Stimulated activated CD8-positive, alpha-beta memory T cell treated with anti-CD3 and anti-CD28 coated beads, Interleukin-4, amount 100 ng/mL, for 1 hour (primary cell): ENCODE measurements at places on chromosomes 11 and 22.

DNA sequence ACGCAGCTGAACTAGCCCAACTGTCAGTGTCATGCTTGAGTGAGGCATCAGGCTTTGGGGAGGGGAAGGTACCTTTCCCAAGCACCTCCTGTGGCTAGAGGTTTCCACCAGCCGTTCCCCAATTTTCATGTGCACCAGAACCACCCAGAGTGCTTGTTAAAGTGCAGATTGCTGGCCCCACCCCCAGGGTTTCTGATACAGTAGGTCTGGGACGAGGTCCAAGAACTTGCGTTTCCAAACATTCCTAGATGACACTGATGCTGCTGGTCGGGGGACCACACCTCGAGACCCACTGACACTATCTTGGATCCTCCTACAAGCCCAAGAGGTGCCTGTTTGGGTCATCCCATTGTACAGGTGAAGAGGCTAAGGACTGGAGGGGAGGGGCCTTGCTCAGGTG lies 59.8 kb downstream of the PDE2A start:
- no peak for DNase-seq

- DNase-seq: no peak
Observed at GRCh38 chr11:132099692-132100091, 729.3 kb downstream of the NTM start.

GRCh38 chr11:76318744-76319384 lies 62.1 kb downstream of the THAP12 start:
- peak; percentile 81 for DNase-seq

DNA sequence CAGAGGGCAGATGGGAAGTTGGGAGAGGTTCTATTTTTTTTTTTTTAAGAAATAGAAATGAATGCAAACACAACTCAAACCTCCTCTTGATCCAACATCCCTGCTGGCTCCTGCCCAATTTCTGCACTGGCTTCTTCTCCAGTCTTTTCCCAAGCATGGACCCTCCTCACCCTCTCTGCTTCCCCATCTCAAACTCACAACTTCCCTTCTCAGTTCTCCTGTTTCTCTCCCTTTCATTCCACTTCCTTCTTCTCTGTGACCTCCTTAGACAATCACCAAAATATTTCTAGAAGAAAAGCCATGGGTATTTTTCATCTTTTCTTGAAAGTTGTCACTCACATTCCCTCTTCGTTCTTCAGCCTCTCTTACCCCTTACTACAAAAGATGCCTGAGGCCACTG lies 85.2 kb upstream of the VPREB1 start:
- no peak for DNase-seq

- no peak for DNase-seq
Observed at GRCh38 chr22:42848941-42849550, 8.0 kb downstream of the ARFGAP3 start.

DNA sequence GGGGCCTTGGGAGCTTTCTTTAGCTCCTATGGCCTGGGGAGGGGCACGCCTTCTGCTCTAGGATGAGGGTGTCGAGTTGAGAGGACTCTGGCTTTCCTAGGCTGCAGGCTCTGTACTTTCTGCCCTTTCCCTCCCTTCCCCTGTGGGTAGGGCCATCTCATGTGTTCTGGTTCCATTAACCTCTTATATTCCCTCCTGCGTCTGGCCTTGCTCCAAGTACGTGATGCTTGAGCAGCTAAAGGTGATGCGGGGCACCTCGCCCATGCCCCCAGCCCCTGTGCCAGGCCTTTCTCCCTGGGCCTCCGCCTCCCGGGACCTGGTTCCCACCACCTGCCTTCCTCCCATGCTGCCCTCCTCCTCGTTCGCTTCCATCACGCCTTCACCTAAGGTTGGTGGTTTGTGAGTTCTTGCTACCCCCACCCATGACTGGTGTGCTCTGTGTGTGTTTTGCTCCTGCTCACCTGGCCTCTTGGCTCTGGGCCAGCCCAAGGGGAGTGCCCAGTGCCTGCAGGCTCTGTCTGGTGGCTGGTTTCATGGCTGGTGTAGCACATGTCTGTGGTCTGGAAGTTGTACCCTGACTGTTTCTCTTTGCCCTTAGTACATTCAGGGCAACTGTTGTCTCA lies 34.1 kb downstream of the PHLDB1 start:
- no peak for DNase-seq

DNA sequence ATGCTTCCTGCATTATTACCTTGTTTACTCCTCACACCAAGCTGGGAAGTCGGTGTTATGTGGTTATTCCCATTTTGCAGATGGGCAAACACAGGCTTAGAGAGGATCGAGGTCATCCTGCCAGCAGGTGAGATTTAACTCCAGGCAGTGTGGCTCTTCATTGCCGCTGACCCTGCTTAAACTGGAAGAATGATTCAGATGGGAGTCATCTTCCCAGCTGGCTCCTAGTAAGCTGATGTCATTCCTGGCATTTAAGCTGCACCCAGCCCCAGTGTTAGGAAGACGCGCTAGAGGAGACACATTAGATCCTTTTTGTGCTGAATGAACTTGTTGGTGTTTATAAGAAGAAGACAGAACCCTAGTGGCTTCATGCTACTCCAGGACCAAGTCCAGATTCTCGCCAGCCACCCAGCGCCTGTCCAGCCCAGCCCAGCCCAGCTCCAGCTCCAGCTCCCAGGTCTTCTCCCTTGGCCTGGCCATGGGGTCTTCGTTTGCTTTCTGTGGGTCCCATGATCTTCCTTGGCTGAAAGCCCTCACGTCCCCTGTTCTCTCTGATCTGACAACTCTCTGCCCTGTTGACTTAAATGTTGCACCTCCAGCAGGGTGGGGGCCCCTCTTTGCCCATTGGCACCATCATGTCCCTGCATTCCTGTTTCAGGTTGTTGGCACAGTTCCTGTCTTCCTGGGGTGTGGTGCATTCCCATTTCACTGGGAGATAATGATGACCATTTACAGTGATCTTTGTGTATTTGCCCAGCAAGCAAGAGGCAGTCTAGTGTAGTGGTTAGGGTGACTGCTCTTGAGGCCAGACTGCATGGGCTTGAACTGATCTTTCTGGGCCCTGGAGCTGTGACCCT lies 13.6 kb downstream of the PARVB start:
- DNase-seq: no peak

GRCh38 chr11:36044636-36045035 lies 100.8 kb downstream of the LDLRAD3 start:
- DNase-seq: no peak

- no peak for DNase-seq
Observed at GRCh38 chr22:32836280-32837123, 35.0 kb downstream of the TIMP3 start.

DNA sequence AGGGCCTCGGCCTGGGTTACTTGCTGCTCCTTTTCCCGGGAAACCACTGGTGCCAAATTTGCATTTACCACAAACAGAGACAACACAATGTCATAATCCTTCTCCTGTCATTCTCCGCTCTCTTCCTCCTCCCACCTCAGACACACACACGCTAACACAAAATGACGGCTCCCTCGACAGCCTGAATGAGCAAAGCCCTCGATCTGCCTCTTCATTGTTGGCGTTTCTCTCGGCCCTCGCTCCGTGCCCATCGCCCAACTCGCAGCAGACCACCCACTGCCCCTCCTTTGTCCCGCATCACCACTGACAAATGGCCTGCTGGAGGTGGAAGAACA lies 12.5 kb upstream of the TCF20 start:
- no peak for DNase-seq

DNA sequence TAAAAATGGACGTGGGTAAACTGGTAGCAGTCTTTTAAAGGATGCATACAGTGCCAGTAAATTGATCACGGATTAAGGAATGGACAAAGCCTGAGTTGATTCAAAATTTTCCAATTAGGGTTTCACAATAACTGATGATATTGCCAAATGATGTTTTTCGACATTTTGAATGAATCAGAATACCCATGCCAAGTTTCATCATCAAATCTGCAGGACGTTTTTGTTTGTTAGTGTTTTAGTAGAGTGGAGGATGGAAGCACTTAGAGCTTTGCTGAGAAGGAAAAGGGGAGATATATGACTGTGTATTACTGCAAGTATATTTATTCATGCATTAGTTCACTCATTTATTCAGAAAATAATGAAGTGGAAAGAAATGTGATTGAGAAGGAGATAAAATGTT lies 78.3 kb downstream of the SLC17A6 start:
- no peak for DNase-seq

GRCh38 chr11:37710031-37710430 lies 1112.0 kb upstream of the RAG2 start:
- no peak for DNase-seq

DNA sequence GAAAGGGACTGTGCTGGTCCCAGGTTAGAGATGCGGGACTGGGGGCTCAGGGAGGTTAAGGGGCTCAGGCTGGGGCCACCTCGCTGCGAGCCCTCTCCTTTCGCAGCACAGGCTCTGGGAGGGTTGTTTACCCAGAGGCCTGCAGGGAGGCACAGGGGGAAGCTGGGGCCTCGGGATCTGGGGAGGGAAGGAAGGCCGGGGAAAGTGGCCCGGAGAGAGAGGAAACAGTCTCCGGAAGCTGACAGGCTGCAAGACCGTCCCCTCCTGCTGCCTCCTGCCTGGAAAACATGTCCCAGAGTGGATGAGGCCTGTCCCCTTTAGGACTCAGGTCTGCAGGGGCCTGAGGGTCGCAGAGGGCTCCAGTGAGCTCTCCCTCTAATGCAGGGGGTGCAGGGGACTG lies 45.4 kb downstream of the MYO7A start:
- DNase-seq: no peak
